ENCODE measurements at places on chromosomes 2 and 18. TPM values are rescaled to one million over a fixed set of nuclear protein-coding genes. Genes with fewer than 3 reads are reported as not detected.

MRPL19 gene
- total RNA-seq, result 36.4 TPM

DNA sequence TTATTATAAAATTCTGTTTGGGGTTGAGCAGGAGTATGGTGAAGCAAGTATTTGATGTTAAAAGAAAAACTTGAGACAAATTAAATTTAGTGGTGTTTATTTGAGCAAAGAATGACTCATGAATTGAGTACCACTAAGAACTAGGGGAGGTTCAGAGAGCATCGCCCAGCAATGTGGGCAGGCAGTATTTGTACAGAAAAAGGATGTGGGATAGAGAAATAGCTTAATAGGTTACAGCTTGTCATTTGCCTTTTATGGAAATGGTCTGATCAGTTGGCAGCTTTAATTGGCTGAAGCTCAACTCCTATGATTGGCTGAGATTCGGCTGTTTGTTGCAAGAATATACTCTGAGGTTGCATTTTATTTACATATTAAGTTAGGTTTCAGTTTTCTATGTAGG lies 68.2 kb downstream of the LRATD1 start:
- H3K36me3 ChIP-seq, result no peaks in the 10 kb centered on the region
- DNase-seq, result no peak
- no peak overlapping the region for H3K27ac ChIP-seq
- no peaks in the 10 kb centered on the region for H3K27me3 ChIP-seq

DNA sequence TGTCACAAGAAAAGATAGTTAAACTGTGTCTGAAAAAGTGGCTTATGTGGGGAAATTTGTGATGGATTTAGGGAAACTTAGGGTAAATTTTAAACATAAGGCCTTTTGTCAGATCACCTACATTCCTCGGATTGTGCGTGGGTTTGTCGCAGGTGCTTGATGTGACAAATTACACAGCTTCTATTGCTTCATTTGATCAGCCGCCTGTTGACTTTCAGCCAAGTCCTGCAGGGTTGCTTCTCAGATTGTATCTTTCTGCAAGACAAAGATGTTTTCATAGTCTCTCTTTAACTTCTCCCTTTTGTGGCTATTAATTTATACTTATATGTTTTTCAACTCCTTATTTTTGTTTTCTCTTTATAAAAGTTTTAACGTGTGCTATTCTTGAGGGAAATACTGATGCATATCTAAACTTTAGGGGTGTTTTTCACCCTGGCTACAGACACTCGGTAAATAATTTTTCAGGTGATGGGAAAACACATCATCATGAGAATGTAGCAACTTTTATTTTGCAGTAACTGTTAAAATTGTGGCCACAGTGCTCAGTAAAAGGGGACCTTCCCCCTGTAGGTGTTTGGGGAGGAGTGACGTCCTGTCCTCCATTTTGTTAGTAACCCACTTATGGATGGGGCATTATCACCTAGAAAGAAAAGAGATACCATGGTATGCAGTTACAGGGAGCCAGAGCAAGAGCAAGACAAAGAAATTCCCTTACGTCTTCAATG lies 31.4 kb downstream of the GALM start:
- H3K4me3 ChIP-seq, result no peak overlapping the region
- no peaks in the 10 kb centered on the region for H3K36me3 ChIP-seq
- H3K27me3 ChIP-seq, result no peaks in the 10 kb centered on the region
- no peak for DNase-seq
- no peaks in the 10 kb centered on the region for H3K4me1 ChIP-seq
- no peak overlapping the region for H3K27ac ChIP-seq

GRCh38 chr18:79458131-79458838 lies 62.6 kb downstream of the NFATC1 start:
- peak; percentile 87 for DNase-seq
- H3K4me3 ChIP-seq, result peak overlapping the region; percentile 2
- H3K27me3 ChIP-seq, result no peaks in the 10 kb centered on the region
- no peaks in the 10 kb centered on the region for H3K36me3 ChIP-seq
- H3K27ac ChIP-seq, result peak overlapping the region; percentile 83

GRCh38 chr2:36762764-36763490 lies 66.4 kb downstream of the VIT start:
- no peak overlapping the region for H3K4me3 ChIP-seq
- H3K27me3 ChIP-seq, result no peaks in the 10 kb centered on the region
- H3K27ac ChIP-seq, result no peak overlapping the region
- H3K36me3 ChIP-seq, result no peaks in the 10 kb centered on the region

GRCh38 chr2:113890253-113891235 lies 655 bp downstream of the ACTR3 start:
- peak overlapping the region; percentile 98 for H3K4me3 ChIP-seq
- peak; percentile 85 for DNase-seq
- no peaks in the 10 kb centered on the region for H3K36me3 ChIP-seq
- H3K4me1 ChIP-seq, result peaks cover 64% of the 10 kb centered on the region
- H3K27ac ChIP-seq, result peak overlapping the region; percentile 94

DNA sequence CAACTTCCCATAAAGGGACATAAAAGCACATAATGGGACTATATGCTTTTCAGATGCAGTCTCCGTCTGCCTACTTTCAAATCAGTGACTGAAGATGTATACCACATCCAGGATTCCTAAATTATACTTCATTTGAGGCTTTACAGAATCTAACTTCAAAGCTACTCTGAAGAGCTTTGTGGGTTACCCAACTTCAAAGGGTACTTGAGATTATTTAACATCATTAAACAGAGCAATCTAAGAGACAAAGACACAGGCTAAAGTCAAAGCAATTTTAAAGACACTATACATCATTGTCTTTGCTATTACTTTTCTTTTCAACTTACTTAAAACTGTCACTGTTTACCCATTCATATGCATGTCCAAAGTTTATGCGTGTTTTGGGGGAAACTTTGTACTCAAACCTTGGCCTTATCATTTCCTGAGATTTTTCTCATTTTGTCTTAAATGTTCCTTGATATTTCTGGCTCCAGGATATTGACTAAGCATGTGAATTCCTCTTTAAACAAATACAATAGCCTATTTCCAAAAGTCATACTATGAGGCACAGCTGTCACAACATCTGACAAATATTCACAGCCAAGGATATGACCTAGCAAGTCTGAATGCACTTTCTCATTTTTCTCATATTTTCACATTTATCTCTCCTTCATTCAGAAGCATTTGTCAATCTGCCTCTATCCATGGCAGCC lies 1985.1 kb upstream of the PIK3C3 start:
- H3K4me1 ChIP-seq, result no peaks in the 10 kb centered on the region
- no peak for DNase-seq
- H3K4me3 ChIP-seq, result no peak overlapping the region
- no peaks in the 10 kb centered on the region for H3K36me3 ChIP-seq

GRCh38 chr2:195300631-195301030 lies 356.4 kb upstream of the SLC39A10 start:
- no peaks in the 10 kb centered on the region for H3K4me1 ChIP-seq
- DNase-seq, result no peak
- H3K36me3 ChIP-seq, result no peaks in the 10 kb centered on the region
- H3K4me3 ChIP-seq, result no peak overlapping the region

GRCh38 chr2:198479065-198479464 lies 674.7 kb downstream of the PLCL1 start:
- H3K4me3 ChIP-seq, result no peak overlapping the region
- no peak for DNase-seq
- H3K4me1 ChIP-seq, result no peaks in the 10 kb centered on the region
- H3K27me3 ChIP-seq, result no peaks in the 10 kb centered on the region
- no peak overlapping the region for H3K27ac ChIP-seq

GRCh38 chr18:45639408-45639807 lies 24.1 kb downstream of the SLC14A2 start:
- DNase-seq, result no peak
- H3K4me3 ChIP-seq, result no peak overlapping the region
- H3K4me1 ChIP-seq, result peaks cover 41% of the 10 kb centered on the region

DNA sequence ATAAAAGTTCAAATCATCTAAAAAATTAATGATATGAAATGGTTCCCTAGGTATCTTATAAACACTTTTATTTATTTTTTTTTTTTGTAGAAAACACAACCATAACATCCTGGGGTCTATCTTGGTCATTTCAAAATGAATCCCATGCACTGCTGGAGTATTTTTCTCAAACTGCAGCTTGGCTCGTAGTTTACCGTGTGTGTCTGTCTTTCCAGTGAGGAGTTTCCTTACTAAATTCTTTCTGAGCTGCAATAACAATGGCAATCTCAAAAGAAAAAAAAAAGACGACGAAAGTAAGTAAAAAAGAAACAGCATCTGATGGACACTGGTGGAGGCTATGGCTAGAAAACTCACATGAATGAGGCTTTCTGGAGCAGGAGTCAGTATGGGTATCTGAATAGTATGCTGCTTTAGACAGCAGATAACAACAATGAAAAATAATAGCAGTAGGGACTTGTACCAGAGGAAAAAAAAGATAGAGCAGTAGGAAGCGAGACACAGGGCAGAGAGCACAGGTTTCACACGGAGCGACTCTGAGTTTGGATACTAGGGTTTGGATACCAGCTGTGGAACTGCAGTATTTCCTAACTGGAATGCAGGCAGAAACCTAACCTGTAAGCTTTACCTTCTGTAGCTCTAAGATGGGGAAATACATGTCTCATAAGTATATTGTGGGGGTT lies 43.5 kb downstream of the CALCRL start:
- no peaks in the 10 kb centered on the region for H3K4me1 ChIP-seq
- no peaks in the 10 kb centered on the region for H3K27me3 ChIP-seq
- H3K27ac ChIP-seq, result no peak overlapping the region
- no peaks in the 10 kb centered on the region for H3K36me3 ChIP-seq
- no peak overlapping the region for H3K4me3 ChIP-seq
- no peak for DNase-seq

- DNase-seq, result no peak
- no peaks in the 10 kb centered on the region for H3K27me3 ChIP-seq
- no peaks in the 10 kb centered on the region for H3K4me1 ChIP-seq
- no peak overlapping the region for H3K27ac ChIP-seq
- H3K36me3 ChIP-seq, result no peaks in the 10 kb centered on the region
These were observed 34.9 kb upstream of the ATP8B1 start for GRCh38 chr18:57837917-57838548.

GRCh38 chr2:96486696-96487095 lies 18.5 kb downstream of the NEURL3 start:
- no peak overlapping the region for H3K4me3 ChIP-seq
- H3K36me3 ChIP-seq, result no peaks in the 10 kb centered on the region
- peaks cover 6% of the 10 kb centered on the region for H3K4me1 ChIP-seq
- H3K27ac ChIP-seq, result peak overlapping the region; percentile 78

GRCh38 chr2:98412751-98413458 lies 31.8 kb upstream of the INPP4A start:
- no peak for DNase-seq
- H3K27me3 ChIP-seq, result no peaks in the 10 kb centered on the region
- H3K4me3 ChIP-seq, result no peak overlapping the region
- peaks cover 4% of the 10 kb centered on the region for H3K4me1 ChIP-seq
- no peaks in the 10 kb centered on the region for H3K36me3 ChIP-seq
- no peak overlapping the region for H3K27ac ChIP-seq

DNA sequence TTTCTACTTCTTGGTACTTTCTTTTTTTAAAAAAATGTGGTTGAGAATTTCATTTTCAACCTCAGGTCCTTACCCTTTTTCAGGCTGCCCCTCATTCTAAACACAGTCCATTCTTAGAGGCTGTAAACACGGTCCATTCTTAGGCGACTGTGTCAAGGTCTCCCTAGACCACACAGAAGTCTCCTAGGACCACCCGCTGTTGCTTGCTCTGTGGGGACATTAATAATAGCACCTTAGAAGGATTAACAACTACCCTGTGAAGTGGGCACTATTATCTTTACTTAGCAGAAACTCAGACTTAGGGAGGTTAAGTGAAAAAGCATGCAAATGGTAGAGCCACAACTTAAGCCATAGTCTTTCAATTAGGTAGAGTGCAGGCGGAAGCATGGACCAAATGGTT lies 91.7 kb downstream of the RBMS1 start:
- no peak overlapping the region for H3K4me3 ChIP-seq
- no peak for DNase-seq
- H3K27ac ChIP-seq, result no peak overlapping the region
- no peaks in the 10 kb centered on the region for H3K27me3 ChIP-seq
- H3K4me1 ChIP-seq, result peaks cover 91% of the 10 kb centered on the region

- H3K36me3 ChIP-seq, result no peaks in the 10 kb centered on the region
- H3K27me3 ChIP-seq, result no peaks in the 10 kb centered on the region
- H3K4me1 ChIP-seq, result no peaks in the 10 kb centered on the region
- no peak for DNase-seq
- no peak overlapping the region for H3K27ac ChIP-seq
These were observed 21.7 kb upstream of the PHLPP1 start for GRCh38 chr18:62693659-62694058.

DNA sequence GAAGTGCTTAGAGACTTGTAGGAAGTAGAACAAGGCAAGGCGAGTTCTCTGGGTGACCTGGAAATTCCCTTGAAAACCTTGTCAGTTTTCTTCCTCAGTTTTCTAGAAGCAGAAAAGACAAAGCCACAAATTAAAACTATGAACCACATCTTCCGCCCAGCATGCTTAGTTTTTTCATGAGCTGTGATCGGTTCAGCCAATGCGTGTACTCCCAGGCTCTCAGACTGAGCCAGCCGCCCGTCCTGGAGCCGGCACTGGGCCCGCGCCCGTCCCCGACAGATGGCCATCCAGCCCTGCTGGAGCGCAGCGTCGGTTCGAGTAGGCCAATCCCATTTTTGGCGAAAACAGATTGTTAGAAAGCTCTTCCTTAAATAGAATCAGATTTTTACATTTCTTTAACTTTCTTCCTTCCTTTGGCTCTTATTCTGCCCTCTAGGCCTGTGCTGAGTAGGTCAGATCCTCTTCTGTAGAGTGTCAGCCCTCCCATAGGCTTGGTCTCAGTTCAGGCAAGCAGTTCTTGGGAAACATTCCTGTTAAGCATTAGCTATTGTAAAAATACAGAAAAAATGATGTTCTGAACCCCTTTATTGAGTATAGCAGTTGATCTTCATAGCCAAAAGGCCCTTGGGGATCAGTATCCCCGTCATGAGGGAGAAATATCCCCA lies 112.5 kb downstream of the NCK2 start:
- no peak overlapping the region for H3K4me3 ChIP-seq
- DNase-seq, result no peak
- H3K4me1 ChIP-seq, result no peaks in the 10 kb centered on the region
- peaks cover 11% of the 10 kb centered on the region for H3K36me3 ChIP-seq
- H3K27ac ChIP-seq, result no peak overlapping the region
- H3K27me3 ChIP-seq, result no peaks in the 10 kb centered on the region

- H3K36me3 ChIP-seq, result no peaks in the 10 kb centered on the region
- no peaks in the 10 kb centered on the region for H3K27me3 ChIP-seq
- no peaks in the 10 kb centered on the region for H3K4me1 ChIP-seq
- H3K27ac ChIP-seq, result no peak overlapping the region
These were observed 10.3 kb upstream of the FZD7 start for GRCh38 chr2:202023198-202023903.

DNA sequence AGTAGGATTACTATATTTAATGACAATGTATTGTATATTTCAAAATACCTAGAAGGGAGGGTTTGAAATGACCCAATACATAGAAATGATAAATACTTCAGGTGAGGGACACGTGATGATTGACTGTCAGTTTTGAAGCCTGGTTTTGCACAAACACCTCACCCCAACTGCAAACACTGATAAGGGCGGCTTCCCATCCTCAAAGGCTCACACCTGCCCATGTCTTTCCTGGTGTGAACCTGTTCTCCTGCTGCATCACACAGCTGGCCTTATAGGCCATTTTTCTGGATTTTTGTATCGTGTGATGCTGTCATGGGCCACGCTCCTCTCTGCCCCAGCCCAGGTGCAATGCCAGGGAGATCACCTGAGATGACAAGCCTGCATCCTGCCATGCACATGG lies 166.5 kb upstream of the NCK2 start:
- no peaks in the 10 kb centered on the region for H3K27me3 ChIP-seq
- no peak overlapping the region for H3K4me3 ChIP-seq
- DNase-seq, result no peak
- no peaks in the 10 kb centered on the region for H3K36me3 ChIP-seq
